ENCODE measurements at places on chromosomes 7 and 10. TPM values are rescaled to one million over a fixed set of nuclear protein-coding genes. Genes with fewer than 3 reads are reported as not detected.

Gene SPAM1
- total RNA-seq, result not detected

Gene WDR86
- 7.6 TPM for total RNA-seq

Gene RTKN2
- not detected for total RNA-seq

Gene GPER1
- total RNA-seq, result 3.4 TPM

Gene CXCL12
- 53.3 TPM for total RNA-seq

Data from pericardium fibroblast (primary cell).